ENCODE measurements at places on chromosomes 11 and 22.
A peak's percentile ranks its signal among the peaks of the same experiment; 100 is the strongest.

DNA sequence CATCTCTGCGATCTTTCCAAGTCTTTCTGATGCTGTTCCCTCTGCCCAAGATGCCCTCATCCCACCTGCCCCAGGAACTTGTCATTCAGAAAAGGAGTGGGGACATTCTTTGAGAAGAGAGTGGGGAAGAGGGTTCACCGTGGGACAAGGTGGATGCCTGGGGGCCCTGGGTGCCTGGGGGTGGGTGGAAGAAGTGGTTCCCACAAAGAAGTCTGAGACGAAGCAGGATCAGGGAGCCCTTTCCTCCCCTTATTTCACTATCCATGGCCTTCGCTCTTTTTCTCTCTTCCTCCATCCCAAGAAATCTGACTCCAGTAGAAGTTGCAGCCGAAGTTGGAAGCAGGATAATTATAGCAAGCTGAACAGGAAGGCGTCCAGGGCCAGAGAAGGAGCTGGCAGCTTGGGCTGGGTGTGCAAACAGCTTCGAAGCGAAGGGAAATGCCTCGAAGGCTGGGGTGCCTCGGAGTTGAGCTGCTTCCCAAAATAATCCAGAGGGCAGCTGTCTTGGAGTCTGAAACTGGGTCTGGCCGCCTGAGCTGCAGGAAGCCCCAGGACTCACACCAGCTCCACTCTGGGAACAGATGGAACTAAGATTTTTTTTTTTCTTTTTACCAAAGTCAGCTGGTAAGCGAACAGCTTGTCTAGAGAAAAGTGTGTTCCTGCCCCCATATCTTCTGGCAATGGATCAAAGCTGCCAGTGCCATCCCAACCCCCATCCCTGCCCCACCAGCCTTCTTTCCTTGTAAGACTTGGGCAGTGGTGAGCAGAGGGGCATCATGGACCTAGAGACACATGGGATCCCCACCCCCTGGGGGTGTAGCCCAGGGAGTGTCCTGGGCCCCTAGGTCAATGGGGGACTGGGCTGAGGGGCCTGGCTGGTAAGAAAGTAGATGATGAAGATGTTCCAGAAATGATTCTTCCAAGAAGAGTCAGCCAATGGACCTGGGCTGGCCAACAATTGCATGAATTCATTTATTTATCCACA lies 31.5 kb downstream of the PARVG start:
- DNase-seq: no peak

- peak; percentile 86 for DNase-seq
These were observed 19.6 kb downstream of the KCTD21 start for GRCh38 chr11:78168539-78169477.

DNA sequence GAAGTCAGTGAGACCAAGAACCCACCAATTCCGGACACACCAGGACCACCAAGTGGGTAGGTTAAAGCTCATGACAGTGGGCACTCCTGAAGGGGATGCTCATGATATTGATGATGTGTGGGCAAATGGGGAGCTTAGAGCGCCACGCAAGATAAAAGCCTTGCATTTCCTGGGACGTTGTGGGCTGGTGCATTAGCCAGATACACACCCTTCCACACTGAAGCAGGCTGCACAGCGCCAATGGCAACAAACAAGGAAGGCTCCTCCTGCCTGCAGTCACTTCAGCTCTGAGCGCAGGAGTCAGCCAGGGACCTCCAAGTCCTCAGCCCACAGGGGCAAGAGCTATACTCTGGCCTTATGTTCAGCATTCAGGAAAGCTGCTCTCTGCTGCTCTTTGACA lies 20.6 kb downstream of the TMEM218 start:
- DNase-seq: no peak

GRCh38 chr22:37659897-37660708 lies 1.6 kb downstream of the PDXP start:
- DNase-seq: no peak

GRCh38 chr11:74717221-74717969 lies 13.8 kb downstream of the CHRDL2 start:
- DNase-seq: no peak

- no peak for DNase-seq
These were observed 72.2 kb downstream of the CCDC73 start for GRCh38 chr11:32722255-32722654.

- peak; percentile 31 for DNase-seq
These were observed 80.1 kb downstream of the EMSY start for GRCh38 chr11:76524919-76525318.

DNA sequence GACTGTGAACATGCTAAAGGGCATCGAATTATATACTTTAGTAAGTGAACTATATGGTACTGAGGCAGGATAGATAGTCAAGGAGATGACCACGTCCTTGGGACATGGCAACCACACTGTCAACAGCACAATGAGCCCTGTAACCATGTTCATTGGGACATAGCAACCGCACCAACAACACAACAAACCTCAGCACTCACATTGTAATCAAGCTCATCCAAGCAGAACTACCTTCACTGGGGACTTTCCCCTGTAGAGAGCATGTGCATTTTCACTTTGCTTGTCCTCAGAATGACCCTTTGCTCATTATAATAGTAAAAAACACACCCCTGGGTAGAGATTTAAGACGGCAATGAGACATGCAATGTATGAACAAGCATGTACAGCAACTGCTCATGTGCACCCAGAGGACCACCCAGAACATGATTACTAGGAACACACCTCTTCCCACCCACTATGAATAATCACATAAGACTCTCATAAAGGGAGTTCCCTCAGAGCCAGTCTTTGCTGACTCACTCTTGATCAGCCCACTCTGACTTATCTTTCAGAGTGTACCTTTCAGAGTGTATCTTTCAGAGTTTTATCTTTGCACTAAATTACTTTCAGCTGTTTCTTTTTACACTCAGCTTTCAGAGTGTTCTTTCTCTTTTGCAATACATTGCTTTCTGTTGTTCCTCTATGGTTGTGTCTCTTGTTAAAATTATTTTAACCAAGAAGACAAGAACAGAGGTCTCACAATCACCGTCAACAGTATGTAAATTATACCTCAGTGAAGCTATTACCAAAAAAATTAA lies 4.1 kb upstream of the PLAAT2 start:
- DNase-seq: peak; percentile 67

GRCh38 chr22:29026579-29026978 lies 35.1 kb downstream of the C22orf31 start:
- no peak for DNase-seq

DNA sequence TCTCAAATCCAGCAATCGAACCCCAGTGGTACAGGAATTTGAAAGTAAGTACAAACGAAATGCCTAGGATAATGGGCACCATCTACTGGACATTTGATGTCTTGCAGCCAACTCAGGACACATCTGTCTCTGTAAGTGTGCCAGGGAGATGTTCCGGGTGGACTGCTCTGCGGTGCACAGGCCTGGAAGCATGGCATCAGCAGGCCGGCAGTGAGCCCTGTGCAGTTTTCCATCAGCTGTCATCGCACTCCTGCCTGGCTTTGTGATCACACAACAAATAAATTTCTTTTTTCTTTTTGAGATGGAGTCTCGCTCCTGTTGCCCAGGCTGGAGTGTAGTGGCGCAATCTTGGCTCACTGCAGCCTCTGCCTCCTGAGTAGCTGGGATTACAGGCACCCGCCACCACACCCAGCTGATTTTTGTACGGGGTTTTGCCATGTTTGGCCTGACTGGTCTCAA lies 71.0 kb downstream of the JAM3 start:
- DNase-seq: peak; percentile 52

DNA sequence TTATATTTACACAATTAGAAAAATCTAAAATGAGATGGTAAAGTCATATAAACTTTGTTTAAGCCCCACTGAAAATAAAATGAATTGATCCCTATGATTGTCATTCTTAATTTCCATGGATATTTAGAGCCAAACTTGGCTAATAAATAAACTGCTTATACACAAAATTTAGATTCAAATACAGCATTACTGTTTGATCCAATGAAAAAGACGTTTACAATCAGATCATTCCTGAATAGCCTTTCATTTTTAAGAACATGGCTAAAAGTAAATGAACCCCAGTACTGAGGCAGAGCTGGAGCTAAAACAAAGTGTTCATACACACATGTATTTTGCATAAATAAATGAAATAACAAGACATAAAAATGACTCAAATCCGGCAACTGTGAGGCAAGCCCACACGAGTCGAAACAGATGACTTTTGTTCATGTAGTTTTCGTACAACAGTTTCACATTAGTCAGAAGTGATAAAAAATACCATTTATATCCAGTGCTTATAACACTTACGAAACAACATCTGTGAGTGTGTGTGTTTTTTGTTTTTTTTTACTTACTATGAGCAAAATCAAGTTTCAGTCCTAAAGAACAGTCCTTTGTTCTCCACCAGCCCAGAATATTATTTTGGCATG lies 386.5 kb downstream of the SOX6 start:
- peak; percentile 80 for DNase-seq

DNA sequence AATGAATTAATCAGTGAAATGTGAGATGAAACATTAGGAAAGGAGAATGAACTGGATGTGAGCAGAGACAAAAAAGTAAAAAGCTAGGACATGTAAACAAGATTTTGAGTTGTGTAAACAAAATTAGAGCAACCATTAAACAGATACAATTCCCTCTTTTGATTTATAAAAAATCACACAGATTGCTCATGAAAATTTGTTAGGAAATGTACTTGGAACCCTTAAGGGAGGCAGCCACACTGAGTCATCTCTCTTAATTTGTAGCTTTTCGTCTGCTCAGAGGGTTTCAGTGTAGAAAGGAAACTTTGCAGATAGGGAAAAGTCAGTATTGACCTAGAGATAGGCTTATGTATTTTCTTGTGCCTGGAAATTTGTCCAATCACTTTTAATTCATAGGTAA lies 49.6 kb upstream of the ME3 start:
- no peak for DNase-seq

DNA sequence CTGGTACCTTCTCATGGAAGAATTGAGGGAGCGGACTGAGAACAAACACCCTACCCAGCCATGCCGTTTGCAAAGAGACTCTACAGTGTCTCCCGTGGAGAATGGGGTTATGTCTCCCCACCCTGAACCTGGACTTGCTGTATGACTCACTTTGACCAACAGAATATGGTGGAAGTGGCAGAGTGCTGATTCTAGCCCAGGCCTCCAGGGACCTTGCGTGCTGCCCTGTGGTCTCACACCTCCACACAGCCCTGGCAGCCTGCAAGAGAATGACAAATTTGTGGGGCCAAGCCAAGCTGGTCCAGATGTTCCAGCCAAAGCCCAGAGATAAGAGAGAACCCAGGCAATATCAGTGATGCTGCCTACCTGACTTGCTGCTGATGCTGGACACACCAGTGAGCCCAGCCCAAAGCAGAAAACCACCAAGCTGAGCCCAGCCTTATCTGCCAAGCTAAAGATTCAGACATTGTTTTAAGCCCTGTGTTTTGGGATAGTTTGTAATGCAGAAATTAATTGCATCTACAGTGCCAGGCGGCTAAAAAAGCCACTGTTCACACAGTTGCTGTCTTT lies 8.1 kb upstream of the LINC01488 start:
- DNase-seq: no peak

DNA sequence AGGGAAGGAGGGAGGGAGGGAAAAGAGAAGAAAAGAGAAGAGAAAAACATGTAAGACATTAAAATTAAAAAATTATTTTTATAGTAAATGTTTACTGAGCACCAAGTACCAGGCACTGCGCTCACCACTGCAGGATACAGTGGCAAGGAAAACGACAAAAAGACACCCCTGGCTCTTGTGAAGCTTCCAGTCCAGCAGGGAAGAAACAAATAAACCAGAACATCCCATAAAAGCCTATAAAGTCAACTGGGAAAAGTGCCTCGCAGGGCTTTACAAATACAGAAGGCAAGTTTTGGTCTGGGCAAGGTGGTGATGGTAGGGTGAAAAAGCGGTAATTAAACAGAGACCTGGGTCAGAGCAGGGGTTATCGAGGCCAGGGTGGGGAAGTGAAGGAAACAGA lies 33.6 kb downstream of the LARGE1 start:
- no peak for DNase-seq

DNA sequence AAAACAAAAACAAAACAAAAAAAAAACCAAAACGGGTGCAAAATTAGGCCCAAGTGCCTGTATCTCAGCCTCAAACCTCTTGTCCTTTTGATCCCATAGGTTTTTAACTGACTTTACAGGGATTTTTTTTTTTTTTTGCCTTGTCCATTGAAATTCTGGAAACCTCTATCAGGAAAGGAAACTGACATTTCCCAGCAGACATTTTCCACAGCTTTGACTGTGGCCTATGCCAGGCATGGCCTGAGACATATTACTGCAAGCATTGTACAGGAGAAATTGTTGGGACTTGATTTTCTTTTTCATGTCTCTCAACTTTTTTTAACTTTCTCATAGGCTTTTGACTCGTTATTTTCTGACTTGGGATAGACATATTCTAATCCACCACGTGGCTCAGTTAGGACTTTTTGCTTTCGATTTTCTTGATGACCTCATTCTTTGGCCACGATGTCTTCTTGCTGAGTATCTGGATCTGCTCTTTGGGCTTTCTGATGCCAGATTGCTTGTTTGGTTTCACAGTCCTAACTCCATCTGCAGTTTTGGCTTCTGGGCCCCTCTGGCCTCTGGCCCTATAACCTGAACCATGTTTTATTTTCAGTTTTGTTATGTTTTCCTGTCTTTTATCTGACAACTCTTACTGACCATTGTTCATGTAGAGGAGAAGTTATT lies 336.1 kb upstream of the C11orf87 start:
- no peak for DNase-seq

- no peak for DNase-seq
These were observed 673 bp downstream of the CDON start for GRCh38 chr11:126061707-126062678.

- DNase-seq: no peak
These were observed 5.6 kb upstream of the UCP2 start for GRCh38 chr11:73988227-73988626.

- DNase-seq: no peak
These were observed 154.3 kb upstream of the E2F8 start for GRCh38 chr11:19395050-19395449.

DNA sequence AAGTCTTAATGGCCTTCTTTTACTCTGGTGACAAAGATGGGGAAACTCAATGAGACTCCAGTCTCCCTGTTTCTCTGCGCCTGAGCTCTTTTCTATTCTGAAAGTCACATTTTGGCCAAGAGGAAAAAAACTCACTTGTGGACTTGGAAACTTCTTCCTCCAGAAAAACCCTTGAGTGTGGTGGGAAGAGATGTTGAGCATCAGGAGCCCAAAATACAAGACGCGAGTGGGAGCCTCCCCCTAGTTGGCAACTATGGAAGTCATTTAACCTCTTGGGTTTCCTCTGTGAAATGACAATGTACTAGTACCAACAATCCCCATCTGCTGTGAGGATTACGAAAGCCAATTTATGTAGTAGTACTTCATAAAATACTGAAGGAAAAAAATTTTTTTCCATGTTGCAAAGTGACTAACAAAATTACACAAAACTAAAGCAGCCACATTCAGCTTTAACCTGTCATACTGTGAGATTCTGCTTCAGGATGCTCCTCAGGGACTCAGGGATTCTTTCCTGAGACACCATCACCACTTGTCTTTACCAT lies 524 bp upstream of the SLC25A17 start:
- DNase-seq: no peak

All from skeletal muscle cell (primary cell).